Suppressor macrophage treated with lipopolysaccharide for 4 hours (primary cell): ENCODE measurements at places on chromosomes 2 and 18.
A peak's percentile ranks its signal among the peaks of the same experiment; 100 is the strongest.

DNA sequence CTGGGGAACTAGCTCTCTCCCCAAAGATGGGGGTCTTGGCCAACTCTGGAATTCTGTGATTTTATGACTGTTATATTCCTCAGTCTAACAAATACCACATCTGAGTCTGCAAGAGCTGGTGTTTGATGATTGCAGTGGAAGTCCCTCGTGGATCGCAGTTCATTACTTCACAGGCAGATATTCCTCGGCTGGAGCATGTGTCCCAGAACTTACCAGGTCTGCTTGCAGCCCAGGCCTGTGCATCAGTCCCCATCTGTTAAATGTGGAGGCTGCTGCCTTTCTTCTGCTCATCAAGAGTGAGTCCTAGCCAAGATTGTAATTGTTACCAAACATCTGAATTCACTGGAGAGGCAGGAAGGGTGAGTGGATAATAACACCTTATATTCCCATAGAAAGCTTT, 55.5 kb downstream of the PRKCE start:
- no peak for DNase-seq

DNA sequence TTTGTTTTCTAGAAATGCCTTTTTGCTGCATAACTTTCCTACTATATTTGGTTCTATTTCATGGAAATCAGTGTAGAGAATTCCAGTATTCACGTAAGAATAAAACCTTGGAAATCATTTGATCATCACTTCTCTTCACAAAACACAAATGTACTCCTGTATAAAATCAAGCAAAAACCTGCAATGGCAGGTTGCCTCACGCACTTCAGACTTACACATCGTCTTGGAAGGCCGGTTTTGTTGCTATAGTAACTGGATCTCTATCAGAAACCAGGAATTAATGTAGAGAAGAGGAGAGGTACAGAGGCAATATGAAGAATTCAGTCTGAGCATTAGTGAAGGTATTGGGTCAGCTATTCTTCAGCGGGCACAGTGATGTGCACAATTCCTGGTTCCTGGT, 370.7 kb upstream of the CYRIA start:
- DNase-seq = no peak

DNA sequence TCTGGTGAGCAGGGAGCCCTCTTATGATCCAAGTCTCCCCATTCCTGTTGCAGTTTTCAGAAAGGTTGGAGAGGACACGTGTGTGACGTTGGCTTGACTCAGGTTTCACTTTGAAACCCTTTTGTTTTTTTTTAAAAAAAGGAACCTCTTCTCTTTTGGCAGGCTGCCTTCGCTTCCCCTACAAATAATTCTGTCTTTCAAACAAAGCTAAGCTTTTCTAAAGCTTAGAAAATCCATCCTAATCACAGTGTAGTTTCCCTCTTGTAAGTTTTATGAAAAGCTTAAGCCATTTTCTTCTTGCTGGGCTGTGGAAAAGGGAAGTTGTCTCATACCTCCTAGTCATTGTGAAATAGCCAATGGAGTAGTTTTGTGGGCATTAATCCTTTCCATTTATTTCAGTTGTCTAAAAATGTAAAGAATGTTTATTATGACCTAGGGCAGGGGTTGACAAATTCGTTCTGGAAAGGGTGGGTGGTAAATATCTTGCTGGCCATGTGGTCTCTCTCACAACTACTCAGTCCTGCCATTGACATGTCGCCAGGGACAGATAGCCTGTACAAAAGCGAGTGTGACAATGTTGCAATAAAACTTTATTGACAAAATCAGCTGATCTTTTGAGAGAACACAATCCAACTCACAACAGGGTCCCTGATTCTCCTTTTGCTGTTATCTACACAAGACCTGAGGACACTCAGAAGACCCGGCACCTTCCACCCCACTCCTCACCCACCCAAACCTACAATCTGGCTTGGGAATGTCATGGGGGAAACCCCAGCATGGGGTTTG, 878.8 kb downstream of the RNF144A start:
- peak; percentile 83 for DNase-seq

DNA sequence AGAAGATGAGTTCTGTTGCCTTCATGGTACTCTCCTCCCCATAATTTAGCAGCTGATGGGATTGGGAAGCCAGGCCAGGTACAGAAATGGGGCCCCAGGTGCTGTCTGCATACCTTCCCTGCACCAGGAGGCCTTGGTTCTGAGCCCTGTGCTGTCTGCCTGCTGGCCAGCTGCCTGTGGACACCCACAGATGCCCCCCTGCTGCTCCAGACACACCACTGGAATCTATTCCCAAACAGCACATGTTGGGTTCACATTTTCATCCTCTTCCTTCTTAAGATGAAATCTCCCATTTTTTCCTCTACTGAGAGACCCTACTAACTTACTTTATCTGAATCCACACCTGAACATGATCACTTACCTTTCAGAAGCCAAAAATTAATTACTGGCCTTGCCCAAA, 152.0 kb upstream of the CCDC68 start:
- DNase-seq = no peak

DNA sequence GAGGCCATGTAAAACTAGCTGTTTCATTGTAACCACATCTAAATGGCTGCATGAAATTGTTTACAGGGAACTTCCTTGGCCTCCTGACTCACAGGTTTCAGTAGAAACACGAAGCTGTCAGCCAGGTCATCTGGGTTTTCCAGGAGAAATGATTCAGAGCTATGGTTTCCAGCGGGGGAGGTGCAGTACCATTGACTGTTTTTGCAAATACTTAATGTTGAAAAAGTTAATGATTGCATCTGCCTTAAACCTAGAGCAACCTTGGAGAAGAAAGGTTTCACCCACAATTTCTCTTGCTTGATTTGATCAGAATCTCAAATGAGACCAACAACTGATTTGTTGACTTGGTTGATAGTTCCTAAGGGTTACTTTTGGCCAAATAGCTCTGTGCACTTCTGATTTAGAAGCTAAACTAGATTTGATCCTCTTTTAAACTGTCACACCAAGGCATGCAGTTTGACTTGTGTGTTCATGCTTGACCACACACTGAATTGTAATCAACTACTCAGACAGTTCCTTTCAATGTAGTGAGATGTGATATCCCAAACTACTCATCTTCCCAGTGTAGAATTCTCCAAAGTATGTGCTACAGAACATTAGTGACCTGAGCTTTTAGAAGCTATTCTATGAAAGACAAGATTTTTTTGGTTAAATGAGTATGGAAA, 193.5 kb upstream of the CHST9 start:
- DNase-seq = no peak
